ENCODE measurements at places on chromosomes 3 and 15.

GRCh38 chr15:63979262-63979793 is 67.0 kb downstream of the DAPK2 start:
- DNase-seq, result no peak

DNA sequence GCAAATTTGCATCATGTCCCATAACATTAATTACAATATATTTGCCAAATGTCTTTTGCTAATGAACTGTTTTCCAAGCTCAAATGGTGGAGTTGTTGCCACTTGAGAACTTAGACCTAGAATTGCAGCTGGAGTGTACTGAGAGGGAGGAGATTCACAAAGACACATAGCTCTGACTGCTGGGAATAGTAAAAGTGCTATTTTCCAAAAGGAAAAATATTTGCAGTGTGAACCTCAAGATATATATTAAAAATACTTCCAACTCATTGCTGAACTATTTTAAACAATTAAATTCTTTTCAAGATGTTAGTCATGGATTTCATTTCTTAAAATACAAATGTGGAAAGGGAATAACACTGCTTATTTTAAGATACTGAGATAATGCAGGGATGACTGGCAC is 666.8 kb upstream of the ARPP21 start:
- DNase-seq, result no peak

DNA sequence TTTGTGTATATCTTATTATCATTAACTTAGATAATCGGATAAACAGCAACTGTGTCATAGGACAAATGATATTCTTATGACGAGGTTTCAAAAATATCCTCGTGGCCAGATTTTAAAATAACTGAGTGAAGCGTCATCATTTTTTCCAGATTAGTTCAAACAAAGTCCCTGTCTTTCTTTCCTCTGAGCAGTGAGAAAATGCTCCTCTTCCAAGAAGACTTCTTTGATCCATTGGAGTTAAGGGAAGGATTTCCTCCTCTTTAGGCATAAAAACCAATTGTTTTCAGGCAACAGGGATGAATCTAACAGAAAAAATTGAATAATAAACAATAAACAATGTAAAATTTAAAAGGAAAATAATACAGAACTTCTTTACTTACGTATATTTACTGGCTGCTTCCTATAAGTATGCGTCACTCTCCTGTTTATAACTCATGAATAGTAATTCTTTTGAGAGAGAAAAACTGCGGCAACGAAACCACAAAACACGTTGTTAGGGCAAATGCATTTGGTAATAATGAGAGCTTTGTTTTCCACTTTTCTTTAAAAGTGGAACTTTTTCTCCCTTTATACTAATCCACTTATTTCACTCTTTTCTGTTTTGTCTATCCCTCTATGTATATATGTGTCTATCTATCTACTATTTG is 419.4 kb upstream of the ONECUT1 start:
- no peak for DNase-seq

- DNase-seq, result no peak
Measured at GRCh38 chr3:173743516-173743915, 346.0 kb downstream of the NLGN1 start.

DNA sequence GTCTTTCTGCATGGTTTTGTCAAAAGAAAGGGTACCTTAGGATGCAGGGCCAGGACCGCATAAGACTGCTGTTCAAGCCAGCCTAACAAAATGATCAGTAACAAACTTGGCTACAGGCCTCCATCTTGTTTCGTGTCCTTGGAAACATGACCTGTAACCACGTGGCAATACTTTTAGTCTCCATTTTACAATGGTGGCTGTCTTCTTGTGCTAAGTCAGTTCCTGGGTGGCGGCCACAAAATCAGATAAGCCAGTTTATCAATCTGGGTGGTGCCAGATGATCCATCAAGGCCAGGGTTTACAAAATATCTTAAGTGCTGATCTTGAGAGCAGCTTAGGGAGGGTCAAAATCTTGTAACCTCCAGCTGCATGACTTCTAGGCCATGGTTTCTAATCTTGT is 57.1 kb upstream of the GK5 start:
- DNase-seq, result no peak

DNA sequence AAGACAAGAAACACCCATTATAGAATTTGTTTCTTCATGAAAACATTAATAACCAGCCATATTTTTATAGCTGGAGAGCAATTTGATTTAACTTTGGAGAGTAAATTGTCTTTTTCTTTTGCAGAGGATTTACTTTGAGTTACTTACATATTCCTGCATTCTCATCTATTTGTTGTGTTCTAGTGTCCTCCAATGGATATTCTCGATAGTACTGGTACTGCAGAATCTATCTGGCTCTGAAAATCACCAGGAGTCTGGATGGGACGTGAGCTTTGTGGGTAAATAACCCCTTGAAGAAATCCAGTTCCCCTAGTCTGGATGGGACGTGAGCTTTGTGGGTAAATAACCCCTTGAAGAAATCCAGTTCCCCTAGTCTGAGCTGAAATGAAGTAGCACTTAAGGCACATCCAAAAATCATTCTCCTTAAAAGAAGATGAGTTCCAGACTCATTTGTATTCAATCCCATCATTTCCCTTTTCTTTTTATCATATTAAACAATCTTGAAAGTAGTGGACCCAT is 294.1 kb upstream of the UBE2E2 start:
- no peak for DNase-seq

DNA sequence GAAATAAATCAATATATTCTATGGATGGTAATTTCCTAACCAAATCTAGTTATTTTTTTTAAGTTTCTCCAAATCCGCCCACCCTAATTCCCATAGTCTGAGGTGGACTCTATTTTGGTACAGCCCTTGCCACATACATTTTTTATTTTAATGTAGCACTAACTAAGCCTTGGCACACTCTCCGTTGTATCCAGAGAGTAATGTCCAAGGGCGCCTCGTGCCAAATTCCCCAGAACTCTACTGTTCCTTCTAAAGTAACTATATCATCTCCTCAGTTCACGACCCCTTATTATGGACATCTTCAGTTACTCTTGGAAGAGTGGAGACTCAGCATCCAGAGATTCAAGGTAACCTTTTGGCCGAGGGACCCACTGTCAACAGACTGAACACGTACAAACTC is 1.3 kb downstream of the VGLL3 start:
- no peak for DNase-seq

- no peak for DNase-seq
Measured at GRCh38 chr3:129348734-129349133, 70.1 kb downstream of the HMCES start.

- no peak for DNase-seq
Measured at GRCh38 chr15:55784286-55784685, 41.3 kb upstream of the PRTG start.

DNA sequence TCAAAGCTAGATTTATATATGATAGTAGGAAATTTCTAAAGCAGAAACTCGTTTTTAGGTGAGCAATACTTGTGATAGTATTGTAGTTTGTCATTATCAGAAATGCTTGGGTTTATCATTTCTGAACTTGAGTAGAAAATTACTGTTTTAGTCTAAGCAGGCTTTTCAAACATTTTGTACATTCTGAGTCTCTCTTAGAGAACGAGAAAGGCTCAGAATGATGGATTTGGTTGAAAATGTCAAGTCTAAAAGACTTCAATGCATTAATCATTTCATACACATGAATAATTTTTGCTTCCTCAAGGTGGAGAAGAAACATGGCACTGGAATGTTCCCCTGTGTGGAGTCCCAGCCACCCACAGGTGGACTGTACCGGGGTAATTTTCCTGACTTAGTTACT is 387.1 kb downstream of the NAALADL2 start:
- no peak for DNase-seq

- DNase-seq, result no peak
Measured at GRCh38 chr15:76903251-76903681, 1.9 kb downstream of the SCAPER start.

- DNase-seq, result no peak
Measured at GRCh38 chr3:25432176-25432720, 4.2 kb downstream of the RARB start.

DNA sequence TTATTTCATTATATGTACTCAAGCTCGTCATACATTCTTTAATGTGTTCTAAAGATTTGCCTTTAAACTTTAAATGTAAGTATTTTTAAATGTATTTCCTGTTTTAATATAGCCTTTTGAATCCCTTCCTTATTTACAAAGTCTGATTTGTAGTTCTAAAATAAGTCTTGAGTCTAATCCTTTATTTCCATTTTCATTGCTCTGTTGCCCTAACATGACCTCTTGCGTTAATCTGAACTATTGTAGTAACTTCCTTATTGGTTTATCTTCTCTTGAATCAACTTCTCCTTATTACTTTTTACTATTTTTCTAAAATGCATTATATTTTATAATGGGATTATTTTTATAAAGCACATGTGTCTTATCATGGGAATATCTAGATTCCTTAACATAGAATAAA is 24.0 kb downstream of the KNL1 start:
- DNase-seq, result no peak

GRCh38 chr3:69079269-69080159 is 651 bp downstream of the UBA3 start:
- DNase-seq, result no peak

DNA sequence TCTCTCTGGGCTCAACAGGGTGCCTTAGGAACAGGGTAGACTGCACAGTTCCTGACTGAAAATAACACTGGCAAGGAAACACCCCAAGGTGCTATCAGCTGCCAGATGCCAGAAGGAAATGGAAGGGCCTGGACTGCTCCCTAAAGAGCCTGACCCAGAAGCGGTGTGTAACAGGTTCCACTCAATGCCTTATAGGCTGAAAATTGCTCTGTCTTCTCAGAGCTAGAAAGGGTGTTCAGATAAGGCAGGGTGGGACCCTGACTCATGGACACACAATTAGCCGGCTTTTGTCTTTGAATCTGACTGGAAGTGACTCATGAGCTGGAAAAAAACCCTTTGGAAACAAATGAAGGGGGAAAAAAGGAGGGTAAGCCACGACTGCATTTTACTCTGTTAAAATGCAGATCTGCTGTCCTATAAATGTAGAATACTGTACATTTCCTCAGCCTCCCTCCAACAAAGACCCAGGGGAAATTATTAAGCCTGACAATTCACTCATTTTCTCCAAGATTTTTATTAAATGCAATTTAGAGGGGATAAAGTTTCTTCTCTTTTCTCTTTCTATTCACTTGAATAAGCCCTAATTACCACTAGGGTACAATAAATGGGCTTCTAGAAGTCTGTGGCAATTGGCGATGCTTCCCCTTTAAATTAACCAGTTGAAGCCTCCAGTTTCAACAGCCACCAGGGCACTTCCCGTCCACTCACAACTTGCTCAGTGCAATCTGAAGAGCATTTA is 160.2 kb upstream of the TBL1XR1 start:
- no peak for DNase-seq

DNA sequence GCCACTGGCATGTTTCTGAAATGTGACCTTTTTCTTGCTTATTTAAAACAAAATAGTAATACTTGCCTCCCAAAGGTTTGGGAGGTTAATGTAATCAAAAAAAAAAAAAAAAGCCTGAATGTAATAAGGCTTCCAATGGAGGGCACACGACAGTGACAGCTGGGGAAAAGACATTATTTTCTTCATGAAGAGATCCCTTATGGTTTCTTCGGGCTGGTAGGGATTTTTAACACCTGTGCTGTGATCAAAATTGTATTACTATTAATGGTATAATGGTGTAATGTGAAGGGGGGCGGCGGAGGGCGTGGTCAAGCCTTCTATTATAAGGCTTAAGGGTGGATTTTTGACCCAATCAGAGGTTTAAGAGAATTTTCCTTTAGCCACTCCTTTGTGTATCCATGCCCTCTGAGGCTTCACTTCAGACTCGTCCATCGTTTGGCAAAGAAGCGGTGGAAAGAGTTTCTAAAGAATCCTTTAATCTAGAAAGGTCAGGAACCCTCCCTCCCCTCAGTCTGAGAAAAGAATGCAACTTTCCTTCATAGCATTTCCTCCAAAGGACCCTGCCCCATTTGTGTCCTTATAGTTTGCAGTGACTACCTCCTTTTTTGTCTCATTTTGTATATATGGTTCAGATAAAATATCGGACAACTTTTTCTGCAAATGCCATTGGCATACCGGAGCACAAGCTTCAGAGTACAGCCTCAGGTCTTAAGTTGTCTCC is 89.5 kb upstream of the CHD2 start:
- DNase-seq, result peak; percentile 53

GRCh38 chr3:32888739-32889138 is 62.7 kb upstream of the CCR4 start:
- DNase-seq, result no peak

DNA sequence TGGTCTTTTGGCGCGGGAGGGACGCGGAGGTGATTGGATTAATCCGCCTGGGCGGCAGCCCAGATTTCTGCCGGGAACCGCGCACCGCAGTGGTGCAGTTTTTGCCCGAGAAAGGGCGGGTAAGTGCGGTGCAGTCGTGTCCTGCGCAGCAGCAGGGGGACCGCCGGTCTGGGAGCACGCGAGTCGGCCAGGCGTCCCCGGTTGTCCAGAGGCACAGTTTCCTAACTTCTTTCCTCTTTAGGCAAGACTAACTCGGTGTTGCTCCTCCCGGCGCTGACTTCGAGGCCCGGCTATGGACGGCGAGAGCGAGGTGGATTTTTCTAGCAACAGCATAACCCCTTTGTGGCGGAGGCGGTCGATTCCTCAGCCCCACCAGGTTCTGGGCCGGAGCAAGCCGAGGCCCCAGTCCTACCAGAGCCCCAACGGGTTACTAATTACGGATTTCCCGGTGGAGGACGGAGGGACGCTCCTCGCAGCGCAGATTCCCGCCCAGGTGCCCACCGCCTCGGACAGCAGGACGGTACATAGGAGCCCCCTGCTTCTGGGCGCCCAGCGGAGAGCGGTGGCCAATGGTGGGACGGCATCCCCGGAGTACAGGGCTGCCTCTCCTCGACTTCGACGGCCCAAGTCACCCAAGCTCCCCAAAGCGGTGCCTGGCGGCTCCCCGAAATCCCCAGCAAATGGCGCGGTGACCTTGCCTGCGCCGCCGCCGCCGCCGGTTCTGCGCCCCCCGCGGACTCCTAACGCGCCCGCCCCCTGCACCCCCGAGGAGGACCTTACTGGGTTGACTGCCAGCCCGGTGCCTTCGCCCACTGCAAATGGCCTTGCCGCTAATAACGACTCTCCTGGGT is 736 bp downstream of the ARHGEF26 start:
- DNase-seq, result no peak

- DNase-seq, result no peak
Measured at GRCh38 chr3:69540706-69541581, 155.1 kb upstream of the FRMD4B start.

- no peak for DNase-seq
Measured at GRCh38 chr3:72116226-72116625, 331.3 kb upstream of the PROK2 start.

GRCh38 chr3:24259901-24260512 is 234.6 kb downstream of the THRB start:
- DNase-seq, result no peak

DNA sequence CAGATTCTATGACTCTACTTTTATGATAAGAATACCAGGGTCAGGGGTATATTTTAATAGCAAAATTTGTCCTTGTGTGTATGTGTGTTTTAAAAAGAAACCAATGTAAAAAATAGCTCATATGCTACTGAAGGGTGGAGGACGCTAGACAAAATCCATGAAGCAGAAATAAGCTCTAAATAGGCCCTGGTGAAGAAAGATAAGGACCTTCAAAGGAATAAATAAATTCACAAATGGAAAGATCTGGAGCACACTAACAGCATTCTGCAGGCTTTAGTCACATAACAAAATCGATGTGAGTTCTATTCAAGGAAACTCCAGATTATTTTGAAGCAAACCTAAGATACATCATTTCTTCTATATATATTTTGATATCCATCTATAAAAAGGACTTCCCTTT is 27.2 kb upstream of the ATP11B start:
- DNase-seq, result no peak

GRCh38 chr15:33055962-33056361 is 138.6 kb downstream of the FMN1 start:
- DNase-seq, result no peak

GRCh38 chr3:171169443-171169842 is 142.9 kb upstream of the SLC2A2 start:
- DNase-seq, result no peak

Data from stimulated activated CD4-positive, alpha-beta T cell treated with anti-CD3 and anti-CD28 coated beads, Interleukin-12 subunit alpha, Interleukin-12 subunit beta, amount 100 ng/mL, for 48 hours (primary cell).